ENCODE measurements at places on chromosomes 12 and 14.

GRCh38 chr12:6541371-6542165 is 7.3 kb downstream of the GAPDH start:
- ATAC-seq: no peak

- ATAC-seq: peak; percentile 31
These were observed 10.1 kb upstream of the GRIP1 start for GRCh38 chr12:66688846-66689439.

- no peak for ATAC-seq
These were observed 14.9 kb downstream of the C2CD5 start for GRCh38 chr12:22529281-22530060.

- ATAC-seq: no peak
These were observed 5.3 kb downstream of the NGB start for GRCh38 chr14:77265561-77266335.

DNA sequence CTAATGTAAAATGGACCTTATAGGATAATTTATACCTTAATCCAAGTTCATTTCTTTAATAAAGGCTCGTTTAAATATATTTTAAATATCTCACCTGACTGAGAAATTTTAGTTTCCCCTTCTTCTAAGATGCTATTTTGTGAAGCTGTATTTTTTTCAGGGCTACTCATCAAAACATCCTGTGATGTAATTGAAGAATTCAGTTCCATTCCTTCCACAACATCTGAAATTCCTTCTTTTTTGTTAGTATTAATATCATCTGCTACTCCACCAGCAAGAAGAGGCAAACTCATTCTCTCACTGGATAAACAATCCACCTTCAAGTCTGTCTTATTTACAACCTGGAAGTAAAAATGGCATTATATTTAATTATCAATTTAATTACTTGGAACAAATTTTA is 22.5 kb downstream of the LGALS3 start:
- ATAC-seq: no peak

DNA sequence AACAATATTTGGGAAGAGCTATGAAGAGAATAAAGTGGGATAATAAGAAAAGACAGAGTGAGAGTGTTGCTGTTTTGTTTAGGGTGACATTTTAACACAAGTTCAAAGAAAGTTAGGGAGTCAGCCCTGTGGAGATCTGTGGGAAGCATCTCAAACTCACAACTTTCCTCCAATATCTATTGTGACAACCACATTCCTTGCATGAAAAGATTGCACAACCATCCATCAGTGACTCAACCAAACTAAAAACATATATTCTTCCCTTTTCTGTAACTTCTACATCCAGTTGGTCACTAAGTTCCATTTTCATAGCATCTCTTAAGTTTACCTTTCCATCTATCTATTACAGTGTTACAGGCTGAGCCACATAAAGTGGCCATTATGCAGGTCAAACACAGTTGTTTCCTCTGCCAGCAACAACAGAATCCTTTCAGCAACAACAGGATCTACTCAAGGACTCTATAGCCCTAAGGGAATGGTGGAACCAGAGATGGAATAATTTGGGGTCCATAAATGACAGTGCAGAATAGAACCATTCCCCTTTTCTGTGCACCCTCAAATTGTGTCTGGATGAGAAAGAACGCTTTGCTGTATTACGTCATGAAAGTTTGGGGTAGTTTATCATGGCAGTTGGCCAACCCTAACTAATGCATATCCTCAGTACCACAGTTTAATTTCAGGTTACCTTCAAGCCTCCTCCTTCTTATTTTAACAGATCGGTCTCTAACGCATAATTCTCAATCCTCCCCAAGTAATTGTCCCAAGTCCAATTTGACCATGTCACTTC is 118.8 kb downstream of the ST8SIA1 start:
- ATAC-seq: no peak

- no peak for ATAC-seq
These were observed 172.2 kb upstream of the PRICKLE1 start for GRCh38 chr12:42761601-42762350.

DNA sequence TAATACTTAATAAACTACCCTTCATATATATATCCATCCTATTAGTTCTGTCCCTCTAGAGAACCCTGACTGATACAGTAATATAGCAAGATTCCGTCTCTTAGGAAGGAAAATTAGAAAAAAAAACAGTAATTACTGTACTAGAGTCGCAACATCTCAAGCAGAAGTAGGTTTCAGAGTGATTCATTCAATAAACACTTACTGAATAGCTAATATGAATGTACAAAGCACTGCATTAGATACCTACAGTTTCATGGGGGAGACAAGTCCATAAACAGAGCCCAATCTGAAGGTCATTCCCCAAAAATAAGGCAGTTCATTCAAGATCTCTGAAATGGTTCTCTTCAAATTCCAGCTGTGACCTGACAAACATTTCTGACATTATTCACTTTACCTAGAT is 9.9 kb downstream of the CERS5 start:
- no peak for ATAC-seq

- no peak for ATAC-seq
These were observed 86.3 kb downstream of the IRF2BPL start for GRCh38 chr14:76941946-76942805.

GRCh38 chr12:113439606-113440030 is 17.4 kb downstream of the SDSL start:
- no peak for ATAC-seq

- no peak for ATAC-seq
These were observed 15.0 kb downstream of the POMT2 start for GRCh38 chr14:77305696-77306095.

DNA sequence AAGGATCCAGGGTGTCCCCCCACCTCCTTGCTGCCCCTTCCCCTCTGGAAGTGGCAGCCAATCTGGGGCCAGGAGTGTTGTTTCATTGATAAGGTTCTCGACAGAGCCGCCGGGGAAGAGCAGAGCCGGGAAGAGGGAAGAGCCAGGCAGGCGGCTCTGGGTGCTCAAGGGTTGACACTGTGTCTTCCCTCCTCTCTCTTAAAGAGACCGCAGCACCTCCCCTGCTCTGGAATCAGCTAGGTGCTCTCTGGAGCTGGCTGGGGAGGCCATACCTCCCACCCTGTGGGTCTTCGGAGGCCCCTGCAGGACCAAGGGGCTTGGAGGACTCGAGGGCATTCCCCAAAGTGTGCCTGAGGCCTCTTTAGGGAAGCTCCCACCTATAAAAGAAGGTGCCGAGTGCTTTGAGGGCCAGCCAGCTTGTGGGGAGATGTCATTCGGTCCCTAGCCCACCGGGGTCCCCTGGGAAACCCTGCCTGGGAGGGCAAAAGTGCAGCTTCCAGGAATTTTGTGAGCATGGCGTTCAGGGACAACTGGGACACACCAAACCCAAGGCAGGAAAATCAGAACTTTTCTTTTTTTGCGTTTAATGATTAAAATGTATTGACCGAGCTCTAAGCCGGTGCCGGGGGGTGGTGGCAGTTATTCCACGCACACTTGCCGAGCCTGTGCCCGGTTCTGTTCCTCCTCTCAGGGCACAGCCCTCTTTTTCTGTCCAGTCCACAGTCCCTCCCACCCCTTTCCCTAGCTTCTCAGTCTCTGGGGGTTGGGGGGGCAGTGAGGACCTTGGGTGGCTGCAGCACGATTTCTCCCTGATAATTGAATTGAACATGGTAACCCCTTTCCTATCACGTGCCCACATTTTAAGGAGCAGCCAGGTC is 3.0 kb downstream of the SETD1B start:
- no peak for ATAC-seq

- ATAC-seq: no peak
These were observed 14.0 kb downstream of the ZNF664 start for GRCh38 chr12:123987022-123987421.

- ATAC-seq: no peak
These were observed 138.3 kb downstream of the TSPAN9 start for GRCh38 chr12:3215410-3215975.

- ATAC-seq: no peak
These were observed 43.6 kb downstream of the IRF2BPL start for GRCh38 chr14:76984787-76985375.

- no peak for ATAC-seq
These were observed 72.1 kb upstream of the C14orf180 start for GRCh38 chr14:104507443-104507842.

DNA sequence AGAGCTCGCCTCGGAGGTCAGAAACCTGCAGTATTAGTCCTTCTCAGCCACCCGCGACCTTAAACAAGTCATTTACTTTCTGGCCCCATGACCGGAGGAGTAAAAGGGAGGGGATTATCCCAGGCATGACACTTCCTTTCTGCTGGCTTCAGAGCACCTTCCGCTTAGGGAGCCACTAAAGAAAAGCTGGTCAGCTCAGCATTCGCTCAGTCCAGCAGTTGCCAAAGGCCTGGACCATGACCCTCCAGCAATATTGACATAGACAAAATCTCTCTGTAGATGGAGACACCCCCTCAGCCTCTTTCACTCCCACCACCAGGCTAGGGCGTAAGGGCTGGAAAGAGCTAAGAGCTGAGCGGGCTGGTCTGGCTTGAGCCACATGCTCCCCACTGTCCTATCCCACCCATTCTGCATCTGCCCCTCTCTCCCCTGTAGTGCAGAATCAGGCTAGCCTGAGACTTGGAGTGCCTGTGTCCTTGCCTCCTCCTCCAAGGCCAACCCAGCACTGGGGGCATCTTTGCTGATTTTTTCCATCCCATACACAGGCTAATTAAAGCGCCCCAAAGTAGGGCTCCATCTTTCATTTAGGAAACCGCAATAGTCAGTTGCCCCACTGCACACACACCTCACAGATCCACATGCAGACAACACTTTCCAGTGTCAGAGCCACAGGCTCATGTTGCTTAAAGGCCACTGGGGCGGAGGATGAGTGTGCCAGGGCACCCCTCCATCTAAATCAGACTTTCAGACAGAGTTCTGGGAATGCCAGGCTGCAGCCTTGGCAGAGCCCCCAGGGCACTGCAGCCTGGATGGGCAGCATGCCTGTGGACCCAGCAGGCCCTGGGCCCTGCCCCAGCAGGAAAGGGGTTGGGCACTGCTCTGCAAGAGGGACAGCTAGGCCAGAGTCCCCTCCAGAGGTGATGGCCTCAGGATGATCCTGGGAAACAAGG is 4.0 kb upstream of the CPNE6 start:
- no peak for ATAC-seq

GRCh38 chr12:68894276-68894855 is 38.6 kb downstream of the CPM start:
- no peak for ATAC-seq

GRCh38 chr12:26380897-26381296 is 185.5 kb downstream of the SSPN start:
- ATAC-seq: no peak

DNA sequence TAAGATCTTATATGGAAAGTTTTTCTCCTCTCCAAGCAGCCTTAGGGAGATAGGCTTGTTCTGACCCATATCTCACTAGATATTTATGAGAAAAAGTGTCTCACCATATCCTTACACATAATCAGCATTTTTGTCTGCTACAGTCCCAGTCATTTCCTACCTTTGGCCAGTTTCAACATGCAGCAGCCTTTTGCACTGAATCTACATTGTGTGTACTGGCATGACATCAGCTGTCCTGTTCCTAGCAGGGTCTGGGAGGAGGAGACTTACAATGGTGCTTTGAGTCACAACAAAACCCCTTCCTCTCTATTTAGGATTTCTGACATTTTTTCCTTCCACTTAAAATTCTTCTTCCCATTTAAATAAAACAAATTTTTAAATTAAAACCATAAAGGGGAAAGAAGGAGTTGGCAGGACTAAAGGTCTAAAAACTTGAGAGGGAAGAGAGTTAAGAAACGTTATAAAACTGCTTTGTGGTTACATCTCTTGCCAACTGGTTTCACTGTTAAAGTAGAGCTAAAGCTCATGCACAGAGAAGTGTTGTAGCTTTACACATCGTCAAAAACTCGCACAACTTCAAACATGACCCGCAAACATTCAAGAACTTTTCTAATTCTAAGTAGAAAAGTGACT is 53.3 kb upstream of the CERS5 start:
- ATAC-seq: peak; percentile 47

- no peak for ATAC-seq
These were observed 7.8 kb downstream of the AKT1 start for GRCh38 chr14:104787736-104788135.

DNA sequence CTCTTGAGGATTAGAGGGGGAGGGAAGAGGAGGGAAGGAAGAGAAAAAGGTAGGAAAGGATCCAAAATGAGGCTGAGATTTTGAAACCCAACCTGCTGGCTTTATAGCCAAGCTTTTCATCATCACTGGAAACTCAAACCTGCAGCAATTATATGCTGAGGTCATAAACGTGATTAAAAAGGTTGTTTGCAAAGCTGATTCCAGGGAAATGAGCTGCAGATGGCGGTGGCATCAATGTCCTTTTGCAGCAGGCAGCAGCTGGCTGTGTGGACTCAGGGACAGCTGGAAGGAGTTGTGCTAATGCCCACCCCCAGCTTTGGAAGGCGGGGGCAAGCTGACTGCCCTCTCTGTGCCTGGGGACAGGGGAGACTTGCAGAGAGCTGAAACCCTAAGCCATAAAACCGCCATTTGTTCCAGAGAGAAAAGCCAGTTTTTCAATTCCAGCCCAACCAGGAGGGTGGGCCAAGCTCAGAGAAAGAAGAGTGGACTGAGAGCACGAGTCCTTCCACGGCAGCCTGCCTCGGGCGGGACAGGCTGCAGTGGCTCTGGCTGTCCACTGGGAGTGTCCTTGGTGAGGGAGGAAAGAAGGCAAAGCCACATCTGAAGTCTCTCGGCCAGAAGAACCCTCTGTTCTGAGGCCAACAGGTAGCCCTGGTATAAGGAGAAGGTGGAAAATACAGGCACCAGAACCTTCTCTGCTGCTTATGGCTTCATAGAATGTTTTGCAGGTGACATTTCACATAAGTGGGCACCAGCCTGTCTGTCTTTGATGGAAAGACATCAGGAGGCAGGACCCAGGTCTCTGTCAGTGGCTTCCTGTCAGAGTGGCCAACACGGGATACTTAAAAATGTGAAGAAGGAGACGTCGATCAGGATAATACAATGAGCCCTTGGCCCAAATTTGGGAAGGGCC is 90.7 kb downstream of the SINHCAF start:
- no peak for ATAC-seq

DNA sequence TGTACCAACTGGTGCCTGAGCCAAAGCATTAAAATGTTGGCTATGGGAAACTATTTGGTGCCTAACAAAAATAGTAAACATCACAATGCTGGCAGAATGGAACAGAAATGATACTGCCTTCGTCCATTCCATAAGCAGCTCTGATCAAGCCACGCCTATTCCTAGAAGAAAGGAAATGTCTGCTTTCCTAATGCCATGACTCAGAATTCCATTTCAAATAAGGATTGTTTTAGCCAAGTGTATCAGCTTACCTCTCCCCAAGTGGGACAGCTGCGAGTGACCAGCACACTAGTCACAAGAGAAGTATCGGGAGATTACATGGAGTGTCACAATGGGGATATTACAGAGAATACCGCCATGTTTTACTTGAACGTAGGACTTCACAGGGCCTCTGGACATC is 38.7 kb downstream of the GLT8D2 start:
- ATAC-seq: no peak

DNA sequence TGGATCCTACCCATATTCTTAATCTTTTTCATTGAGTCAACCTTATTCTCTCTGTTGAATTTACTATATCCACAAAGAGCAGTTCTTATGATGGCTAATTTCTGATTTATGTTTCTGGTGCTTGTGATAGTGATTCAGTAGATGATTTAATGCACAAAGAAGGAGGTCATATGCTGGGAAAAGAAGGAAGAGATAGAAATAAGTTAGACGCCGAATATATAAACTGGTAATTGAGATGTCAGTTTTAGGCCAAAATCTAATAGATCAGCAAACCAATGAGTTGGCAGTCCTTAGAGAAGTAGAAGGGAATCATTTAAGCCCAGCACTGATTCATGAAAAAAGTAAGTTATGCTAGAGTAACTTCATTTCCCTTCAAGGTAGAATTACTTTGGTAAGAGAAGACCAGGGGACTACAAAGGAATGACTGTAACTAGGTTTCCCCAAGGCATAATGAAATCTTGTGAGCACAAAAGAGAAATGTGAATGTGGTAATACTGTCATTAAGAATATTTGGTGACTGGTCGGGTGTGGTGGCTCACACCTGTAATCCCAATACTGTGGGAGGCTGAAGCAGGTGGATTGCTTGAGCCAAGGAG is 132.4 kb downstream of the TGFB3 start:
- ATAC-seq: no peak
